ENCODE measurements at places on chromosomes 2 and 18.
A peak's percentile ranks its signal among the peaks of the same experiment; 100 is the strongest.

GRCh38 chr2:176819306-176819705 is 393.3 kb upstream of the HNRNPA3 start:
- no peak for DNase-seq

DNA sequence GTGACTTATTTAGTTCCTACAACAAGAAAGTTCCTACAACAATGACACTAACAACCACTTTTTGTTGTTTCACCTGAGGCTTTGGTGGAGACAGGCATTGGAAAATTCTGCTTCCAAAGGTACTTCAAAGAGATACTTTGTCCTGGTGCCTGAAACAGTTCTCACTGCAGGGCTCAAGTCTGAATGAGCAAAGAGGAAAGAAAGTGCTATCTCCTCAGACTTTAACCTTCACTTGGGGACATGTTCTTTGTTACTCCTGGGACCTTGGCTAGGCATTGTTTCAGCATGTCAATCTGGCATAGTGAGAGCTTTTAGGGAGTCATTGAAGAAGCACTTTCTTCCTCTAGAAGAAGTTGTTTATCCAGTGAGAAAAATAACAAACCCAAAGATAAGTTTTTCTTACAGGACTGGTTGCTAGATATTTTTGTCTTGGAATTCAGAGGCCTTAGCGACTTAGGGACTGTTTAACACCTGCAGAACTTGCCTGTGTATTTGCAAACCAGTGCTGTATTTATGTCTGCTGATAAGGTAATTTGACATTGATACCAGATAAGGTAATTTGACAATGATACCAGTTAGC is 12.2 kb downstream of the MDH1 start:
- no peak for DNase-seq

DNA sequence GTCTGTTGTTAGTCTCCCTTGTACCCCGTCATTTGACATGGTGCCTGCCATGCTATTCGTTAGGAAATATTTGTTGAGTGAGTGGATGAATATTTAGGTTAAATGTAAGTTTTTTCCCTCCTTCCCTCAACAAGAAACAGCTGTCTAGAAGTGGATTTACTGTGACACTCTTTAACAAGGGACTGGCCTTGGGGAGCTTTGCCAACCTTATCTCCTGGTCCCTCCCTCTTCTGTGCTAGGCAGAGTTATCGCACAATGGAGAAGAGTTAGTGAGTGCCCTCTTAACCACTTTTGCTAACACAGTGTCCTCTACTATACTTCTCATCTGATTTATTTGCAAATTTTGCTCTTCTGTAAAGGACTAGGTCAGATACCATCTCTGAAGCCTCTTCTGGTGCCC is 61.2 kb downstream of the DIS3L2 start:
- no peak for DNase-seq

DNA sequence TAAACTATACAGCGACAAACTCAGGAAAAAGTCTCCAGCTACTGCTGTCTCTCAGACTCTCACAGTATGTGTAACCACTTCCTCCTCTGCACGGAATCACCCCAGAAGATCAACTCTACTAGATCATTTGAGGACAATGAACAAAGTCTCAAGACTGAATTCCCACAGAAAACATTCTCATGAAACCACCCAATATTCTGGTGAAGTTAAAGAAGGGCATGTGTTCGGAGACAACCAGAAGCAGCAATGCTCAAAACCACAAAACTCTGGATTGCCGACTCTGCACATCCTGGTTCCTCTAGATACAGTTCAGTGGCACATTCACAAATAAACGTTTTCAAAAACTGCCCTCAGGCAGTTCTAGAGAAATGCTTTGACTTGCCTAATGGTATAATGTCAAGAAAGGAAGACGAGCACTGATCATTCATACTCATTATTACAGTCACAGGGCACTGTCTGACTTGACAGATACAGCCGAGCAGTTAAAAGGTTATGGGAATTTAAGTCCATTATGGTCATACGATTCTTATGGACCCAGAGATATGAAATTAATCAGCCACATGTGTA is 91.9 kb upstream of the STK17B start:
- DNase-seq, result peak; percentile 83

GRCh38 chr18:44594799-44595467 is 85.8 kb upstream of the SETBP1 start:
- no peak for DNase-seq

GRCh38 chr18:21270453-21270852 is 28.4 kb downstream of the GREB1L start:
- DNase-seq, result no peak

DNA sequence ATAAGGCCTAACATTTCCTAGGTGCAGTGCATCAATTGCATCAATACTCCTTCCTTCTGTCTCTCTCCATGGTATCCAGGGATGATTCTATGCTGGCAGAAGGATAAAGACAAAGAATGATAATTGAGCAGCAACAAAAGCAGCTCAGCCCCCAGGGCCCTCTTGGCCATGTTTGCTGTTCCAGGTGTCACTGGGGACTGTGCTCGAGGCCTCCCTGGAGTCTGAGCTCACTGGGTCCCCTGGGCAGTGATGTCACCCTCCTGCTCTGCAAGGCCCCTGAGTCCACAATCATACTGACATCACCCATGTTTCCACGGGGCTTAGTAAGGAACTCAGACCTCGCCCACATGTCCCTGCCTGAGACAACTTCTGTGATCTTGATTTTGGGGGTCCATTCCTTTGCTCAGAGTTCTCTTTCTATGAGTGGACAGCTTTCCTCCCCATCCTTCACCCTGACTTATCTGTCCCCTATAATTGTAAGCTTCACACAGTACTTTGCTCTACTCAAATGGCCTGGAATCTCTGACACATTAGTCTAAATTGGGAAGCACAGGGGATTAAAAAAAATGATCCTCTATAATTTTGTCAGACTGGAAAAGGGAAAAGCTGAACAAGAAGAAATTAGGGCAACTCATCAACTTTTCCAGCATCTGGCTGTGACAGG is 15.8 kb upstream of the EXOC6B start:
- DNase-seq, result no peak

- no peak for DNase-seq
Measured at GRCh38 chr2:217153510-217153909, 293.6 kb upstream of the TNP1 start.

DNA sequence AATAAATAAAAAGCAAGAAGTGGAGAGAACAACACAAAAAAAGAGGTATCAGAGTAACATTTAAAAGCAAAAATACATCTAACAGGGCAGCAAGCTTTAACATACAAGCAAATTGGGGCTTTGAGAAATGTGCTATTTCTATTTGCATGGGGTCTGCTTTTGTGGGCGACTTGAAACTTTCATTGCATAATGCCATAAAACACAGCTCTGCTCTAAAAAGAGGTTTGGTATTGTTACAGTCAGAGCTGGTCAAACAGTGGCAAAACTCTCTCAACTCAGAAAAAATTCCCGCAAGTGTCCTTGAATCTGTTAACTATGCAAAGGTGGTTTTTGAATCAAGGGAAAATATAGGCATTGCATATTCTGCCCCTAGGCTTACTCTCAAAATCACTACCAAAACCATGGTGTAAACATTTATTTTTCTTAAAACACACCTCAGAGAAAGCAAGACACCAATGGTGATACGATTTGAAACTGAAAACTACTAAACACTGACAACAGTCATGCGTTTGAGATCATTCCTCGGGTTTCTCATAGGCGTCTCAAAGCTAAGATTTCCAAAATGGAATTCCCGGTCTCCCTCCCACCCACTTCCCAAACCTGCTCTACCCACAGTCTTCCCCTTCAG is 45.5 kb downstream of the RNF152 start:
- no peak for DNase-seq

- DNase-seq, result no peak
Measured at GRCh38 chr2:150020221-150020620, 432.6 kb upstream of the MMADHC start.

DNA sequence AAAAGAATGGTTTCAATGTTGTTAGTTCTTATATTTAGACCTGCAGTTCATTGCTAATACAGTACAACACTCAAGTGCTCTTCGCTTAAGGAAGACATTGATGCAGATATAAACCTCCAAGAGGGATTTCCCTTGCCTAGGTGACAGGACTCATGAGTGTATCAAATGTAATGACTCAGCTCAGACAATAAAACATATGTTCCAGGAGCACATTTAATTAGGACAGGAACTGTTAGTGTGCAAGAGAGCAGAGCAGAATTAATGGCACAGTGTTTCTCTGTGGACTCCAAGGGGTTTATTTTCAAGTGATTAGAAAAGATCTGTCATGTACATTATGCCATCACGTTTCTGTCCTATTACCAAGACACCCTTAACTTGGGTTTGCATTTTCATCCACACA is 375.0 kb downstream of the LRRTM4 start:
- no peak for DNase-seq

DNA sequence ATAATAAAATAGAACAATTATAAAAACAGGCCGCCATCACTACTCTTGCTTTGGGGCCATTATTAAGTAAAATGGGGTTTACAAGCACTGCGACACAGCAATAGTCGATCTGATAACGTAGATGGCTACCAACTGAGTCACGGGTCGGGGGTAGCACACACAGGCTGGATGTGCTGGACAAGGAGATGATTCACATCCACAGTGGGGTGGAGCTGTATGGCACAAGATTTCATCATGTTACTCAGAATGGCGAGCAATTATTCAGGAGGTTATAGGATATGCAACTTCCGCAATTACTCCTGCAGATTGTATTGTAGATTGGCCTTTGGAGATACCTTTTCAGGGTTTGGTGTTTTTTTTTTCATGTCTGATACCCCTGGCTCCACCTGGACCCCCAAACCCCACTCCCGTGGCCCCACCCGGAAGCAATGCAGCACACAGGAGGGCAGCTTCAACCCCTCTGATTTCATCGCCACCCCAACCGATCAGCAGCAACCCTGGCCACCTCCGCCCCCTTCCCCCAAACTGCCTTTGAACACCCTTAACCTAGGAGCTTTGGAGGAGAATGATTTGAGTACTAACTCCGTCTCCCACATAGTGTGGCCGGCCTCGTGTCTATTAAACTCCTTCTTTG is 21.4 kb upstream of the MLPH start:
- no peak for DNase-seq

DNA sequence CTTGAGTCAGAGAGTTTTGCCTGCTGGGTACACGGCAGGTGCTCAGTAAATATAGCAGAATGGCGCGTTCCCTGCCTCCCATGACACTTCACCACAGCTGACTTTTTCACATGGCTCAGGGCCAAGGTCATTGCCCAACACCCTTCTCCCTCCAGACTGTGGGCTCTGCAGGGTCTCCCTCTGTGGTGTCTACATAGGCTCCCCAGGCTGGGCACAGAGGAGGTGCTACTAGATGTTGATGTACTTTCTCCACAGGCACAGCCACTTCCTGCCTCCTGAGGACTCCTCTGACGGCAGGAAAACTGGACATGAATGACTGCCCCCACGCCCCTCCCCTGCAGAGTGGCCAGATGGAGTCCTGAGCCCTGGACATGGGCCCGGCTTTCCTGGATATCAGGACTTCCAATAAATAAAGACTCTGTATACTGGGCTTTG is 4.2 kb downstream of the CHCHD5 start:
- DNase-seq, result no peak

GRCh38 chr2:173657996-173658717 is 303.5 kb downstream of the CDCA7 start:
- DNase-seq, result no peak

DNA sequence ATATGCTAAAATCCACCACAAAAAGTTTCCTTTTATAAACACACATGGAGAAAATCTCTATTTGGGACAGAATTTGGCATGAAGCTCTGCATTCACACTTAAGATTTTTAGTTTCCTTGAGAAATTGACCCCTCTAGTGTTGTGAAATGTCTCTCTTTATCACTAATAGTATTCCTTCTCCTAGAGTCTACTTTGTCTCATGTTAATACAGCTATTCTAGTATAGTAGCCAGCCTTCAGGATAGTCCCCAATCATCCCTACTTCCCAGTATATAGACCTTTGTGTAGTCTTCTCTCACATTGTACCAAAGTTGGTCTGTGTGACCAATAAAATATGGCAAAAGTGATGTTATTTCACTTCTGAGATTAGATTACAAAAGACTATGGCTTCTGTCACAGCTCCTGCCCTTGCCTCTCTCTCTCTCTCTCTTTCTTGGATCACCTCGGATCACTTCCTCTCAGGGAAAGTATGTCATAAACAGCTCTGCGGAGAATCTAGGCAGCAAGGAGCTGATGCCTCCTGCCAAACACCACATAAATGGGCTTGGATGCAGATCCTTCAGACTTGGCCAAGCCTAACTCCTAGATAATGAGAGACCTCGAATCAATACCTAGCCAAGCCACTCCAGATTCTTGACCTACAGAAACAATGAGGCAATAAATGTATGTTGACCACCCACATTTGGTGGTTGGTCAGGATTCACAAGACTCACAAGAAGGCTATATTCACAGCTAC is 59.7 kb upstream of the NABP1 start:
- no peak for DNase-seq

DNA sequence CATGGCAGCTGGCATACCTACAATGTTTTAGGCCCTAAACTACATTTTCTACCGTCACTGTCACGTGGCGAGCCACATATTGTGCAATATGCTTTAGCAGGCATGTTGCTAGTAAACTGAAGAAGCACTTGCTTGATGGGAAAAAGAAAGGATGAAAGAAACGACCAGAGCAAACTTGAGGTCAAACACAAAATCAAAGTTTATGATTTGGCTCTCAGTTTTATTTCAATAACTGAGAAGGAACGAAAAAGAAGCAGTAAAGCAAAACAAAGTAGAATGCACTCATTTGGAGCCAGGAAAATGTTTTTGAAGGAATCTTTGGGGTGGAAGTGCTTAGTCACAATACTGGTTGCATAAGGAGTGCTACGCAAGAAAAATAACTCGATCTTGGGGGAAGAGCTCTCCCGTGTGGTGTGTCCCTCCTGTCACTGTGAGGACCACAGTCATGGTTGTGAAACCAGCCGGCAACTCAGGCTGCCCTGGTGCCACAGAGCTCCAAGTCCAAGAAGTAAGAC is 349.8 kb downstream of the RBM43 start:
- no peak for DNase-seq

- no peak for DNase-seq
Measured at GRCh38 chr2:174656035-174656434, 58.4 kb upstream of the WIPF1 start.

DNA sequence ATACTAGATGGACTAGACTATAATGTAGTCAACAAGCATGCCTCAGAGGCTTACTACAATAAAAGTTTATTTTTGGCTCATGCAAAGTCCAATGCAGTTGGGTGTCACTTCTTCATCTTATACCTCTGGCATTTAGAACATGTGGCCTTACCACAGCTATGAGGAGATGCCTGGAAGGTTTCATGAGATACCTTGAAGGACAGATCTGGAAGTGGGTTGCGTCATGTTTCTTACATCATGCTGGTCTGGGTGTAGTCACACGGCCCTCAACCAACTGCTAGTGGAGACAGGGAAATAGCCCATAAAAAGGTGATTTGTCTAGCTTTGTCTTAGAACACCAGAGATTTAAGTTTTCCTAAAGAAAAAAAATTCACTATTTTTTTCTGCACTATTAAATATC is 91.7 kb upstream of the MMADHC start:
- no peak for DNase-seq

DNA sequence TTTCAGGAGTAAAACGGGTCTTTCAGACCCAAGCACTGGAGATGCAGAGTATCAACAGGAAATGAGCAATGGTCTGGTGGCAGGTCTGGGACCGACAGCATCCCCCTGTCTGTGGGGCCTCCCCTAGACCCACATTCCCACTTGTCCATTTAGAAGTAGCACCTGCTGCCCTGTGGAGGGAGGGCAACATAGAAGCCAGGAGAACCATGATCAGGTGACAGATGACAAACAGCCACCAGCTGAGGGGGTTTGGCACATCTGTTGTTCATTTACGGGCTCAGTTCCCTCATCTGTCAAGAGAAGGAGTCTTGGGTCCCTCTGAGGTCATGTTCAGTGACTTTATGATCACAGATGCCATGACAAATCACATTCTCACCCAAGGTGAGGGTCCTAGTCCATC is 77.9 kb upstream of the SLC66A3 start:
- no peak for DNase-seq

GRCh38 chr2:10861765-10862164 is 49.2 kb upstream of the PDIA6 start:
- no peak for DNase-seq

All from CD4-positive, alpha-beta T cell (primary cell).